ENCODE measurements at places on chromosomes 12 and 14. TPM values are rescaled to one million over a fixed set of nuclear protein-coding genes. Genes with fewer than 3 reads are reported as not detected.

Gene SSPN
- total RNA-seq, result not detected

Gene ADAMTS20
- not detected for total RNA-seq

Gene SOAT2
- total RNA-seq, result 0.59 TPM

Gene GLIPR1L2
- total RNA-seq, result 0.66 TPM

Gene AMN
- 0.49 TPM for total RNA-seq

Gene KMT2D
- total RNA-seq, result 110 TPM

Gene GUCY2C
- total RNA-seq, result not detected

Gene TSPAN19
- not detected for total RNA-seq

Gene GRIP1
- 0.66 TPM for total RNA-seq

Gene KRT8
- 0.34 TPM for total RNA-seq

Gene DLK1
- not detected for total RNA-seq

Gene VSIG10
- total RNA-seq, result 6.3 TPM

Gene PAWR
- 12.0 TPM for total RNA-seq
